ENCODE measurements at places on chromosomes 7 and 10.

DNA sequence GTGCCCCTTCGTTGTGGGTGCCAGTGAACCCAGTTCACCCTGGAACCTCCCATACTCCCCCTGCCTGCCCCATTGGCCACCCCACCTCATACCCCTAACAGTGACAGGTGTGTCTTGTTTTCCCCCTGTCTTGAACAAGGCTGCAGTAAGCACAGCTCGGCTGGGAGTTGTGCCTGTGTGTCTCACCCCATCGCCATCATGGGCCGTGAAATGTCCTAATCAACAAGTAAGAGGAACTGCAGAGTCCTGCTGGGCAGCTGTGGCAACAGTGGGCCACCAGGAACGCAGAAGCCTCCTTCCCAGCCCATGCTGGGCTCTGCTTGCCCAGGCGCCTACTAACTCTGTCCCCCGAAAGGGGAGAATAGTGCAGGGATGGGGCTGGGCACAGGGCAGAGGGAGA is 91.6 kb downstream of the C10orf105 start:
- DNase-seq = no peak

DNA sequence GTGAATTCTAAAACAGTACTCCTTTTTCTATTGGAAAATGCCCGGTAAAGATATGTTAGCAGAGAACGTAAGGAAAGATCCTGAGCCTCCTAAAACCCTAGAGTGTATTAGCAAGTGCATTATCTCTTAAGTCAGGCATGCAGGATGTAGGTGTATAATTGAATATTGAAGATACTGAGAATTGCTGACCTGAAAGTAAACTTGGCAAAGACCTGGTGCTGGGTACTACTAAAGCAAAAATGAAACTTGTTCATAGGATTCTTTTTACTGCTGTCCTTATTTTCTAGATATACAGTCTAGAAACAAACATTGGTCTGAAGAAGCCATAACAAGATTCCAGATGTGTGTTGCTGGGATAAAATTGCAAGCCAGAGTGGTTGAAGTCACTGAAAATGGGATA is 18.8 kb upstream of the VWA2 start:
- no peak for DNase-seq

- DNase-seq = no peak
Measured at GRCh38 chr7:132709971-132710567, 133.8 kb upstream of the PLXNA4 start.

DNA sequence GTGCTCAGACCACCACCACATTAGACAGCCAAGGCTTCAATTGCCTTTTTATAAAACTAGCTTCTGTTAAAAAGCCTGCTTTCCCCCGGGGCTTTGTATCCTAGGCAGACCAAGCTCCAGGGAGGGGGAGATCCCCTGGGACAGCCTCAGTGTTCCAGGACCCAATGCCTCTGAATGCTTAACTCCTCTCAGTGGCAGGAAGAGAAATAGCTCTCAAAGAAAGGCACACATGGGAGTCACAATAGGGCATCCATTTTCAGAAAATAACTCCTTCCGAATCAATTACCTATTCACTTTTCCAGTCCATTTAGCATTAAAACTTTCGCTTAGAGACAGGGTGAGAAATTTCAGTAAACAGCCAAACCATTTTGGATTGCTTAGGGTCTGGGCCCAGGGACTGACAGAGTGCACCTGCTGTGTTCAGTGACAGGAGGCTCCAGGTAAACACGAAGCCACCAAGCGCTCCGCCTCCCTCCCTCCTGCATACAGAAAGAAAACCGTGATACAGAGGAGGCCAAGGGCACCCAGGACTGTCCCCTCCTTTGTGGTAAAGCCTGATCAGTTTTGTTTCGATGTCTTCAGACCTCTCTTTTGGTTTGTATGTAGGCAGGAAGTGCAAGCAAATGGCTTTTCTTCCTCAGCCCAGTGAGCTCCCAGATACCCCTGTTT is 599.7 kb downstream of the KCNMA1 start:
- no peak for DNase-seq

- DNase-seq = no peak
Measured at GRCh38 chr10:285216-285615, 150.0 kb downstream of the ZMYND11 start.

DNA sequence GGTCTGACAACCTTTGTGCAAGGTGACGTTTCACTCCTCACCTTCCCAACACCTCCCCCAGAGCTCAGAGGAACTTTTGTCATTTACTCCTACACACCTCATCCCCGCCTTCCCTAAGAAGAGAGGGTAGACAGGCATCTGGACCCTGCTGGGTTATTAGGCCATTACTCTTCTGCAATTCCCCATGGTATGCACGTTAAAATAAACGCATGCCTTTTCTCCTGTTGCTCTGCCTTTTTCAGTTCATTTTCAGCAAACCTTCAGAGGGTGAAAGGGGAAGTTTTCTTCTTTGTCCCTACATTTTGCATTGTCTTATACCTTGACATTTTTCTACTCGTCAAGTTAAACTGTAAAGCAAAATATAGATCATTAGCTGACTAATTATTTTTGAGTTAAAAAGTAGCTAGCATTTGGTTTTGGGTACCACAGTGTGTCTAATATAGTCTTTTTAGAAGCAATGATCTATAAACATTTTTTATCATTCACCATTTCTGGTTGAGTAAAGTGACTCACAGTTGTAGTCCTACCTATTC is 10.5 kb upstream of the EDRF1 start:
- no peak for DNase-seq

DNA sequence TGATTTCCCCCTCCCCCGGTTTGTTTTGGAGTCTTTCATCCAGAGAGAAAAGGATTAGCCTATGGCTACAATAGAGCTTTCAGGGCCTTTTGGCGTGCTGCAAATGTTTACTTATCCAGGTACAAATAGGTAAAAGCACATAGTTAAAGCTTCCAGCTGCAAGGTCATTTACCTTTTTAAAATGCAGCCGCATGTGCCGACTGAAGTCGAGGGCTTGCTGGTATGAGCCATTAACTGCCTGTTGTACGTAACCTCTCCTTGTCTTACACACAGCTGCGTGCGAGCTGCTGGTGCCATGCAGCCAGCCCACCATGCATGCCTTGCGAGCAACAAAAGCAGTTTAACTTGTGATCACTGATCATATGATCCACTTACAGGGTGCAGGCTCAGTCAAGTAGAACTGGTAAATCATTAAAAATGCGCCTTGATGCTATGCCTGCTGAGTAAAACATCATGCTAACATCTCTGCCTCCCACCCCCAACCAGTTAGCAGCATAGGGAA is 866.4 kb downstream of the LRMDA start:
- no peak for DNase-seq

GRCh38 chr7:150385302-150385723 is 6.2 kb downstream of the ZNF775 start:
- no peak for DNase-seq

All from occipital lobe (tissue), 3 donors.